Heart left ventricle (tissue), 16 donors: ENCODE measurements at places on chromosomes 4 and X. TPM values are rescaled to one million over a fixed set of nuclear protein-coding genes. Genes with fewer than 3 reads are reported as not detected.

DNA sequence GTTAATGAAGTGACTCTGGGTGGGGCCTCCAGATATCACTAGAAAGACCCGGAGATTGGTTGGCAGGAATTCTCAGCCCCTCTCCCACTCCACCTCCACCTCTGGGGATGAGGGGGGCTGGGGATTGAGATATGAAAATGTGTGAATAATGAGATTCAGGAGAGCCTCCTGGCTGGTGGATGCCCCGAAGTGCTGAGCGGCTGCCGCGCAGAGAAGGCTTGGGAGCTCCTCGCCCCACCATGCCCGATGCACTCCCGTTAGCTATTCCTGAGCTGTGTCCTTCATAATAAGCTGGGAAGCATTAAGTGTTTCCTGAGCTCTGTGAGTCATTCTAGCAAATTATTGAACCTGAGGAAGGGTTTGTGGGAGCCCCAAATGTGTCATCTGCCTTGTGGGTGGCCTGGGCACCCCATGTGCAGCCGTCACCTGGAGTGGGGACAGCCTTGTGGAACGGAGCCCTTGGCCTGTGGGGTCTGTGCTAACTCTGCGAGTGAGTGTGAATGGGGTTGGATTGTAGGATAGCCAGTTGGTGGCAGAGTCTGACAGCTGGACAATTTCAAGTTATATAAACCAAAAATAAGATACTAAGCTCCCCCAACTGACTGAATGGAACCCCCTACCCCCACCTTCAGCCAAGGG lies 4.4 kb upstream of the MAEA start:
- H3K36me3 ChIP-seq, result no peaks in the 10 kb centered on the region
- no peak overlapping the region for H3K27ac ChIP-seq
- H3K27me3 ChIP-seq, result no peaks in the 10 kb centered on the region

- H3K27me3 ChIP-seq, result no peaks in the 10 kb centered on the region
- no peak for DNase-seq
- no peak overlapping the region for H3K27ac ChIP-seq
- no peak overlapping the region for H3K4me3 ChIP-seq
- no peaks in the 10 kb centered on the region for H3K36me3 ChIP-seq
Observed at GRCh38 chr4:105350859-105351490, 122.9 kb downstream of the PPA2 start.

DNA sequence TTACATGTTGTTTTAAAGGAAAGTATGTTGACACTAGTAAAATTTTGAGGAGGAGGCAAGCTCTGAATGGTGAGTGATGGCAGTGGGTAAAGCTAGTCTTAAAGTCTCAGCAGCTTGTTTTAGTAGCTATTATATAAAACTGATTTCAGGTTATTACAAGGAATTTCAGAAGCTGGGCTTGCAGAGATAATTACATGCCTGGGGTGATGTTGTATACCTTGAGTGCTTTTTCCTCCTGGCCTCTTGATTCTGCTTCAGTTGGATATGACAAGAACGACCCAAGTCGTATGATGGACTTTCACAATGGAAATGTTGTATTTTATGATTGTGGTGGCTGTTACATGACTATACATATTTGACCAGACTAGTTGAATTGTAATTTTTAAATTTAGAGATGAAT lies 175.5 kb upstream of the ADGRL3 start:
- H3K4me3 ChIP-seq, result no peak overlapping the region
- no peak for DNase-seq
- no peaks in the 10 kb centered on the region for H3K36me3 ChIP-seq
- H3K27me3 ChIP-seq, result no peaks in the 10 kb centered on the region
- no peaks in the 10 kb centered on the region for H3K4me1 ChIP-seq
- no peak overlapping the region for H3K27ac ChIP-seq

GRCh38 chrX:155246748-155247147 lies 17.5 kb downstream of the RAB39B start:
- no peaks in the 10 kb centered on the region for H3K36me3 ChIP-seq
- no peaks in the 10 kb centered on the region for H3K4me1 ChIP-seq
- H3K4me3 ChIP-seq, result no peak overlapping the region
- H3K27me3 ChIP-seq, result no peaks in the 10 kb centered on the region
- no peak overlapping the region for H3K27ac ChIP-seq
- DNase-seq, result no peak

GRCh38 chr4:76748649-76749048 lies 149.3 kb downstream of the SOWAHB start:
- H3K36me3 ChIP-seq, result no peaks in the 10 kb centered on the region
- H3K4me3 ChIP-seq, result no peak overlapping the region
- H3K4me1 ChIP-seq, result peaks cover 12% of the 10 kb centered on the region
- no peak overlapping the region for H3K27ac ChIP-seq

DNA sequence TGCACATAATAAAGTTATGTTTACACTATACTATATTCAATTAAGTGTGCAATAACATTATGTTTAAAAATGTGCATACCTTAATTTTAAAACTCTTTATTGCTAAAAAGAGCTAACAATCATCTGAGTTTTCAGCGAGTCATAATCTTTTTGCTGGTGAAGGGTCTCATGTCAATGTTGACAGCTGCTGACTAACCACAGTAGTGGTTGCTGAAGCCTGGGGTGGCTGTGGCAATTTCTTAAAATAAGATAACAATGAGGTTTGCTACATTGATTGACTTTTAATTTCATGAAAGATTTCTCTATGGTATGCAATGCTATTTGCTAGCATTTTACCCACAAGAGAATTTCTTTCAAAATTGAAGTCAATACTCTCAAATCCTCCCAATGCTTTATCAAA lies 58.6 kb downstream of the C4orf46 start:
- H3K36me3 ChIP-seq, result no peaks in the 10 kb centered on the region
- no peaks in the 10 kb centered on the region for H3K4me1 ChIP-seq
- H3K4me3 ChIP-seq, result no peak overlapping the region
- H3K27ac ChIP-seq, result no peak overlapping the region
- DNase-seq, result no peak

GRCh38 chrX:10574663-10575062 lies 45.7 kb downstream of the MID1 start:
- no peak overlapping the region for H3K27ac ChIP-seq
- H3K4me1 ChIP-seq, result peaks cover 36% of the 10 kb centered on the region
- H3K36me3 ChIP-seq, result no peaks in the 10 kb centered on the region
- no peak for DNase-seq

The TSPAN6 gene
- 4.1 TPM for total RNA-seq

DNA sequence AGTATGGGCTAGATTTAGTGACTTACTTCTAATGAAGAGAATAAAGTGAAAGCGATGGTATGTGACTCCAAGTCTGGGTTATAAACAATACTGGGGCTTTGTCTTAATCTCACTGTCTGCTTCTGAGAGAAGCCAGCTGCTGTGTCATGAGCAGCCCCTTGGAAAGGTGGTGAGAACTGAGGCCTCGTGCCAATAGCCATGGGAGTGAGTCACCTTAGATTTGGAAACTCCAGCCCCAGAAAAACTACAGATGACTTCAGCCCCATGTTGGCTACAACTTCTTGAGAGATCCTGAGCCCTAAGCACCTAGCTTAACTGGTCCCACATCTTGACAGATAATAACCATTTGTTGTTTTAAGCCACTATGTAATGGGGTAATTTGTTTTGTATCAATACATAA lies 77.6 kb downstream of the CWH43 start:
- H3K36me3 ChIP-seq, result no peaks in the 10 kb centered on the region
- no peak overlapping the region for H3K27ac ChIP-seq
- no peaks in the 10 kb centered on the region for H3K4me1 ChIP-seq
- H3K4me3 ChIP-seq, result no peak overlapping the region

DNA sequence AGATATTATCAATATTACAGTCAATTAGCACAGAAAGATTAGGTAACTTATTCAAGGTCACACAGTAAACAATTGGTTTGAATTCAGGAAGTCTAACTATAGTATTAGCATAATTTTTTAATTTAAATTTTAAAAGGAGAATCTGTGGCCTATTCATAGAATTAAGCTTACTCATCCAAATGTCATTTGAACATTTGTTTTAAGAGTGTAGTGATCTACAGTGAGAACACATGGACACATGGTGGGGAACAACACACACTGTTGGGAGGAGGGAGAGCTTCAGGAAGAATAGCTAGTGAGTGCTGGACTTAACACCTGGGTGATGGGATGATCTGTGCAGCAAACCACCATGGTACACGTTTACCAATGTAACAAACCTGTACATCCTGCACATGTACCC lies 48.3 kb downstream of the MEPE start:
- no peaks in the 10 kb centered on the region for H3K4me1 ChIP-seq
- no peak for DNase-seq
- peaks cover 3% of the 10 kb centered on the region for H3K27me3 ChIP-seq
- H3K36me3 ChIP-seq, result no peaks in the 10 kb centered on the region
- no peak overlapping the region for H3K4me3 ChIP-seq
- H3K27ac ChIP-seq, result no peak overlapping the region

DNA sequence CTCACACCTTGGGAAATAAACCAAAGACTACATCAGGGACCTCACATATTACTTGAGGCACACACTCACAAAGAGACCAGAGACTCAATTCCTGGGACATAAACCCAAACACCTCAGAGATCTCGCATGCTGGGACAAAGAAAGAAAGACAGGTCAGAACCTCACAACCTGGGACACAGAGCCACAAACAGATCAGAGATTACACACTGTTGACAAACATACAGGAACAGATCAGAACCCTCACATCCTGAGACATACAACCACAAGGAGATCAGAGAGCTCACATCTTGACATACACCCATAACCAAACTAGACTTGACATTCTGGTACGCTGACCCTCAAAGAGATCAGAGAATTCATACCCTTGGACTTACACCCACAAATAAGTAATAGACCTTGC lies 17.3 kb downstream of the SUV39H1 start:
- DNase-seq, result no peak
- no peak overlapping the region for H3K27ac ChIP-seq
- H3K27me3 ChIP-seq, result no peaks in the 10 kb centered on the region
- H3K36me3 ChIP-seq, result no peaks in the 10 kb centered on the region
- H3K4me3 ChIP-seq, result no peak overlapping the region
- no peaks in the 10 kb centered on the region for H3K4me1 ChIP-seq

GRCh38 chr4:152565333-152565732 lies 29.4 kb upstream of the FBXW7 start:
- no peaks in the 10 kb centered on the region for H3K27me3 ChIP-seq
- DNase-seq, result no peak
- no peaks in the 10 kb centered on the region for H3K36me3 ChIP-seq
- no peak overlapping the region for H3K4me3 ChIP-seq
- H3K27ac ChIP-seq, result no peak overlapping the region

The TMEM187 gene
- total RNA-seq, result 11.4 TPM

DNA sequence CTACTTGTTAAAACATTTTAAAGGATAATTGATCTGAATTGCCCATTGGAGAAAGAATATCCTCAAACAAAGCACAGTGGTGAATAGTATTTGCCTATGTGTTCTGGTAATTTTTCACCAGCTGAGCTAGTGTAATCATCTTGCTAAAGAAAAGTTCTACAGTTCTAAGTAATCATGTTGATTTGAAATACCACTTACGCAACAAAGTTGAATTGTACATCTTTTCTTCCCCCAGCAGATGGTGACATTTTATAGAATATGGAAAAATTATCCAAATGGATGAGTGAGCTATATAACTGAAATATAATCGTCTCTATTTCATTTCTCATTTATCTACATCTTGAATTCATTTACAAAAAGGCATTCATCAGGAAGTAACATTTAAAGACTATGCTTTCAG lies 9.7 kb upstream of the ZNF674 start:
- H3K36me3 ChIP-seq, result no peaks in the 10 kb centered on the region
- H3K27ac ChIP-seq, result no peak overlapping the region
- no peaks in the 10 kb centered on the region for H3K27me3 ChIP-seq
- no peak overlapping the region for H3K4me3 ChIP-seq
- H3K4me1 ChIP-seq, result no peaks in the 10 kb centered on the region

DNA sequence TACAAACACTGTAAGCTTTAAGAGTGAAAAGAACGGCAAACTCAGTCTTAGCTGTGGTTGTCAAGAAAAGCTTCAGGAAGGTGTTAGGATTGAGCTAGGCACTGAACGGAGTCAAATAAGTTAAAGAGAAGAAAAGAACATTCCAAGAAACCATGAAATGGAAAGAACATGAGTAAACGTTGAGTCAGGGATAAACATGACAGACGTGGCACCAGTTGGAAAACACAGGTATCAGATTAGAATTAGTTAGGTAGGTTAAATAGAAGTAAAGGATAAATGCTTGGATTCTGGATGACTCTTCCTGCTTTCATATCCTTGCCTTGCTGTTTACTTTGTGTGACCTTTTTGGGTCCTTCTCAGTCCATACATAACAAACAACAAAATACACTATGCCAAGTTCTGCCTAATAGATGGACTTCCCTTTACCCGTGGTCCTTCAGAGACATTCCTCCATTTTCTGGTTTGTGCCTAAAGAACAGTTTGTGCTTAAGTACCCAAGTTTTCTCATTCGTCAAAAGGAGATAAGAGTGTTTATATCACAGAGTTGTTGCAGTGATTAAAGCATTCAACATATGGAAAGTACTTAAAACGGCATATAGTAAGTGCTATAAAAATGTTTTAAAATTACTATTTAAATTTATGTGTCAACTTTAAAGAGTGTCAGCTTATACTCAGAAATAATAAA lies 446.9 kb downstream of the TMA16 start:
- H3K4me1 ChIP-seq, result no peaks in the 10 kb centered on the region
- H3K4me3 ChIP-seq, result no peak overlapping the region
- H3K27ac ChIP-seq, result no peak overlapping the region
- H3K27me3 ChIP-seq, result no peaks in the 10 kb centered on the region
- no peaks in the 10 kb centered on the region for H3K36me3 ChIP-seq

- H3K27me3 ChIP-seq, result no peaks in the 10 kb centered on the region
- H3K4me1 ChIP-seq, result no peaks in the 10 kb centered on the region
- H3K36me3 ChIP-seq, result no peaks in the 10 kb centered on the region
- no peak overlapping the region for H3K27ac ChIP-seq
- no peak for DNase-seq
- no peak overlapping the region for H3K4me3 ChIP-seq
Observed at GRCh38 chrX:19070555-19070994, 51.7 kb downstream of the ADGRG2 start.

DNA sequence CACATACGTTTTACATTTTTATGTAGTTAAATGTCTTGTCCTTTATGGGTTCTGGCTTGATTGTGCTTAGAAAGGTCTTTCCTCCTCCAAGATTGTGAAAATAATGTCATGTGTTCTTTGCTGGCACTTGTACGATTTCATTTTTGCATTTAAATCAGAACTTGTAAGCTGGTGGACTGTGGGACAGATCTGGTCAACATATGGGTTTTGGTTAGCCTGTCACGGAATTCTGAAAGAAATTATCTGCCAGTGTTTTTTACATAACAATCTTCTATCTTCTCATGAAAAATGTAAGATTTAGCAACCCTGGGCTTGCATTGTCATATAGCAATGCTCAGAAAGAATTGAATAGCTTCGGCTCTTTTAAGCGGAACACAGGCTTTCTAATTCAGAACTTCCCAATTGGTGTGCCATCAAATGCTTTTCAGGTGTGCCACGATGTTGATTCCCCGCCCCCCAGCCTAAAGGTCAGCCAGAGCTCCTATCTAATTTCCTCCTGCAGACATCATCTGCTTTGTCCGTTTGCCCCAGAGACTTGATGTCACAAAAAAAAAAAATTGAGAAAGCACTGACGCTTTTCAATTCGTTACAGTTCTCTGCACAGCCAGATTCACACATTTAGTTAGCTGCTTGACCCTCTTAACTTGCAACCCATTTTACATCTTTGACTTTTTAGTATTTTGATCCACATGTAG lies 16.2 kb downstream of the AFF1 start:
- no peaks in the 10 kb centered on the region for H3K27me3 ChIP-seq
- no peak for DNase-seq
- peaks cover 9% of the 10 kb centered on the region for H3K36me3 ChIP-seq
- H3K4me1 ChIP-seq, result peaks cover 17% of the 10 kb centered on the region
